Activated naive CD4-positive, alpha-beta T cell treated with anti-CD3 and anti-CD28 coated beads, Interleukin-2, amount 10 ng/mL, durations not matched to agents 5 hours and 36 hours (primary cell): ENCODE measurements at places on chromosomes 5 and 9. TPM values are rescaled to one million over a fixed set of nuclear protein-coding genes. Genes with fewer than 3 reads are reported as not detected.

The TTF1 gene
- 26.2 TPM for total RNA-seq

The SMIM33 gene
- 2.3 TPM for total RNA-seq

The PCDHGA8 gene
- total RNA-seq, result not detected

The GABRB2 gene
- total RNA-seq, result not detected

The MEIKIN gene
- total RNA-seq, result 1.2 TPM

The AMBP gene
- total RNA-seq, result not detected

The SH3GL2 gene
- not detected for total RNA-seq

The ROR2 gene
- total RNA-seq, result 0.07 TPM
